Mesendoderm (in vitro differentiated cells): ENCODE measurements at places on chromosomes 13 and 19.
A peak's percentile ranks its signal among the peaks of the same experiment; 100 is the strongest.

- no peak for DNase-seq
Measured at GRCh38 chr13:109910194-109910593, 123.8 kb upstream of the IRS2 start.

DNA sequence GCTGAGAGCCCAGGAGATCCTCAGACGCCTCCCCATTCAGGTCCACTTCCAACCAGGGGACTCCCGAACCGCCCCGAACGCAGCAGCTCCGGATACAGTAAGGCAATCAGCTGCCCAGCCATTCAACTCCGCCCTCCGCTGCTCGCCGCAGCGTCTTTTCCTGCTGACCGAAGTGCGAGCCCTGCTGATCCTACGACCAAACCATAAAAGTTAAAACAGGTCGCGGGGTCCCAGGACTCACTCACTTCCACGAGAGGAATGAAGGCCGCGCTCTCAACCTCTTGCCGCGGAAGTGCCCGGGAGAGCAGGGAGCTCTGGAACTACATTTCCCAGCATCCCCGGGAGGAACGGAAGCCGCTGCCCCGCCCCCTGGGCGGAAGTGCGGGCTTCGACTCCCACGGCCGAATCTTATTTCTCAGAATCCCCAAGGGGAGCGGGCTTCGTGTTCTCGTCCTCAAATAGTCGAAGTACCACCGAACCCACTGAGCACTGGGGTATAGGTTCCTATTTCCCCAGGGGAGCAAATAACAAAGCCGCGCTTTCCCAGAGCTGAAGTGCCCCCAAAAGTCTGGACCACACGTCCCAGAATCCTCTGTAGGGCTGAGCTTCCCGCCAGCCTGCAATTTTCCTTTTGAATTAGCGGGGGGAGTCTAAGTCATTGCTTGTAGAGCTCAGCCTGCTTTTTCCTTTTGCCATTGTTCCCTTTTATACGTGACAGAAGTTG is at the start of gene ZNF45:
TSS of gene ZNF45 (minus strand) at position 298 of the 724 bp plus-strand sequence. CDS start 13,097 bp downstream, outside the sequence.
- DNase-seq: peak; percentile 95

DNA sequence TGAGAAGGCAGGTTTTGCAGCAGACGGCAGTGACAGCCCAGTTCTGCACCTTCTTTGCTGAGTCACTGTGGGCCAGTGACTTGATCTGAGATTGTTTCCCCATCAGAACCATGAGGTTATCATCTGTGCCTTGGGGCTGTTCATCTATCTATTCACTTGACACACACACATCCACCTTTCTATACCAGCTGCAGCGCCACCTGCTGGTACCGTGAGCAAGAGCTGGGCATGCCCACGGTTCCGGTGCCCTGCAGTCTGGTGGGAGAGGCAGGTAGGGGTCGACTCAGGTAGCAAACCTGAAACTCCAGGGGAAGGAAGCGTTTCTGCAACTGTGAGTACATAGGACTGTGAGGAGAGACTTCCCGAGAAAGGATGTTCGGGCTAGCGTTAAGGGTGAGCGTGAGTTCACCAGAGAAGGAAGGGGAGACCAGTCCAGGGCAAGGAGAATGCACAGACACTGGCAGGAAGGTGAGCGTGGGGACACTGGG is 7.5 kb upstream of the LIN7B start:
- DNase-seq: peak; percentile 71

- DNase-seq: peak; percentile 73
Measured at GRCh38 chr13:97911311-97912138, 42.0 kb upstream of the IPO5 start.

- peak; percentile 65 for DNase-seq
Measured at GRCh38 chr19:56538761-56539263, at the start of gene ZFP28. Gene ZFP28, plus strand, starts transcription at chr19:56538948. Its CDS starts 71 bp downstream, at chr19:56539019.

- peak; percentile 82 for DNase-seq
Measured at GRCh38 chr13:101785858-101786257, 333.4 kb downstream of the ITGBL1 start.

GRCh38 chr13:84662491-84662890 is 780.2 kb upstream of the SLITRK1 start:
- no peak for DNase-seq

- peak; percentile 56 for DNase-seq
Measured at GRCh38 chr13:28805193-28805819, 14.8 kb upstream of the MTUS2 start.

GRCh38 chr13:29583073-29583785 is 12.3 kb downstream of the SLC7A1 start:
- DNase-seq: peak; percentile 57

- no peak for DNase-seq
Measured at GRCh38 chr19:46367426-46367825, 20.5 kb downstream of the PPP5C start.

GRCh38 chr13:29140277-29140676 is 320.1 kb downstream of the MTUS2 start:
- peak; percentile 60 for DNase-seq

GRCh38 chr13:102729560-102730270 is 34.9 kb upstream of the METTL21C start:
- no peak for DNase-seq

GRCh38 chr13:19567820-19568534 is 6.6 kb upstream of the TPTE2 start:
- no peak for DNase-seq

GRCh38 chr19:50535672-50536187 is 22.0 kb upstream of the ASPDH start:
- DNase-seq: no peak

- DNase-seq: peak; percentile 72
Measured at GRCh38 chr13:28058866-28059613, 41.3 kb downstream of the FLT3 start.

DNA sequence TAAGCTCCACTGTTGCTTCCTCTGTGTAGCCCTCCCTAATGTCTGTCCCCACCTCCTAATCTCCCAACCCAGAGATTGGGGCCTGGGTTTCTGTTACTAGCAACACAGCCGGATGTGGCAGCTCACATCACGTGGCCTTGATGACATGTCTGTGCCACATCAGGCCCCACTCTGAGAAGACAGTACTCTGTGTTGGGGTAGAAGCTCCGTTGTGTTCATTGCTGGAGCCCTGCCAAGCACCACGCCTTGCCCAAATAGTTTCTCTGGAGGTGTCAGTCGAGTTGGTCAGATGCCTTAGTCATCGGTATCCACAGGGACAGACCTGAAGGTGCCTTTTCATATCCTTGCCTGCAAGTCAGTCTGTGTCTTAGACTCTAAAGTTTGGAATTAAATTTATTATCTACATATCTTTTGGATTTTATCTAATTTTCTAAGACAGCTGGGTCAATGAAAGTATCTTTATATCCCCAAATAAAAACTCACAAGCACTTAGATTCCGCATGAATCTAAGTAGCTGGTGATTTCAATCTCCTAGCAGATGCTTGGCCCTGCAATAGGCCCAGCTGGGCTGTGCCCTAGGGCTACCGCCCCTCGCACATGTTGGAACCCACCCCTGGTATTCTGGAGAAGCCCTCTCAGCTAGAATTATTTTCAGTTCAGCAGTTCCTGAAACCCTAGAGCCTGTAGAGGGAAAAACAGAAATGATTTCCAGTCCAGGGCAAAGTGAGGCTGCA is 204.0 kb upstream of the TSHZ3 start:
- DNase-seq: no peak

DNA sequence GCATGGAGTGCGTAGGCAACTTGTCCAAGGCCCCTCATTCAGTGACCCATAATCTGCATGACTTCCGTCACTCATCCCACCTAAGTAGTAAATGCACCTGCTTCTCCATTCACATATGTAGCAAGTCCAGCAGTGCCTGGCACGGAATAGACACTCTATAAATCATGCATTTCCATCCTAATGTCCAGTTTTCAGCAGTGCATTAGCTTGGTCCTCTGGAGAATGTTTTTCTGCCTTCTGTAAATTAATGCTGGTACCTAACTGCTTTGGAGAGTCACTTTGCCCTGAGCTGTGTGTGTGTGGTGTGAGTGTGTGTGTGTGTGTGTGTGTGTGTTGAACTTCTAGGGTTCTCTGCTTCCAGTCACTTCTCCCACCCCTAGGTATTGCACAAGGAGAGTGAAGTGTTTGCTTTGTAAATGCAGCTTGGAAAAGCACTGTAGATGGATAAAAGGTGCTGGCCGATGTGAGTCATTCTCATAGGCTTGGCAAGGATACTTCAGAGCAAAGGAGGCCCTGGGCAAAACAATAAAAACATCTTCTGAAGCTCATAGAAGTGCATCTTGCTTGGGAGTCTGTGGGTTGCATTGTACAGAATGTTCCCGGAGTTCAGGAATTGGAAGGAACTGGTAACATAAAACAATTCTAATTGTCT is 181.8 kb downstream of the KATNAL1 start:
- DNase-seq: no peak

DNA sequence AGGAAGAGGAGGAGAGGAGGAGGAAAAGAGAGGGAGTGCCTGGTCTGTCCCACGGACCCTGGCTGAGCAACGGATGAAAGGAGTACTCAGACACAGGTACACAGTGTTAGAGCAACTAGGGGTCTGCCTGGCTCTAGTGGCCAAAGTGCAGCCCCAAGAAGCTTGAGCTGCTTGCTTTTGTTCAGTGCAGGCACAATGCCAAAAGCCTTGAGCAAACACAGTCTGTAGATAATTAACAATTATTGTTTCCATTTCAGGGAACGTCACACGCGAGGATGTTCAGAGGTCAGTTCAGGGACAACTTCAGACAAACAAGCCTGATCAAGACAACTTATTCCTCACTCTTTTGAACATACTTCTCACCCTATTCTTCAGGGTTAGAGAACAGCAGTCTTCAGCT is 32.2 kb upstream of the ZNF726 start:
- DNase-seq: no peak

- no peak for DNase-seq
Measured at GRCh38 chr13:63737418-63737817, 2321.8 kb upstream of the PCDH20 start.

- DNase-seq: no peak
Measured at GRCh38 chr19:29527500-29528328, 1.9 kb downstream of the VSTM2B start.

DNA sequence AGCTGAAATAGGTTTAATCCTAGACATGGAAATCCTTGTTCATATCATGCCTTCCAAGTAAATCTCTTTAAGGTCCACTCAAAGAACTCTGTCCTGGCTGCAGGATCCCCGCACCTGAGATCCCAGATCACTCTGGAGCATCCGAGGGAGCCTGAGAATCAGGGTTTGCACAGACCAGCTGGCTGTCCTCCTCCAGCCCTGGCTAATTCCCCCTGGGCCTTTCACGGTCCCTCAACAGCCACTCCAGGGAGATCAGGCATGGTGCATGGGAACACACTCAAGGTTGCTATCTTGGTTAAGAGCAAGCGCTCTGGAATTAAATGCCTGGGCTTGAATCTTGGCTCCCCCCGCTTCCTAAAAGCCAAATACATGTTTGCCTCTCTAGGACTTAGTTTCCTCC is 130.8 kb downstream of the IRS2 start:
- no peak for DNase-seq

- DNase-seq: no peak
Measured at GRCh38 chr13:113369881-113370280, 6.0 kb upstream of the GRTP1 start.

GRCh38 chr19:4581666-4582553 is 22.4 kb upstream of the SEMA6B start:
- no peak for DNase-seq

- no peak for DNase-seq
Measured at GRCh38 chr13:21058361-21058760, 3.0 kb downstream of the LATS2 start.

- DNase-seq: peak; percentile 66
Measured at GRCh38 chr13:71830736-71831135, 36.3 kb downstream of the DACH1 start.

- DNase-seq: no peak
Measured at GRCh38 chr13:77860507-77860981, 58.1 kb downstream of the EDNRB start.

DNA sequence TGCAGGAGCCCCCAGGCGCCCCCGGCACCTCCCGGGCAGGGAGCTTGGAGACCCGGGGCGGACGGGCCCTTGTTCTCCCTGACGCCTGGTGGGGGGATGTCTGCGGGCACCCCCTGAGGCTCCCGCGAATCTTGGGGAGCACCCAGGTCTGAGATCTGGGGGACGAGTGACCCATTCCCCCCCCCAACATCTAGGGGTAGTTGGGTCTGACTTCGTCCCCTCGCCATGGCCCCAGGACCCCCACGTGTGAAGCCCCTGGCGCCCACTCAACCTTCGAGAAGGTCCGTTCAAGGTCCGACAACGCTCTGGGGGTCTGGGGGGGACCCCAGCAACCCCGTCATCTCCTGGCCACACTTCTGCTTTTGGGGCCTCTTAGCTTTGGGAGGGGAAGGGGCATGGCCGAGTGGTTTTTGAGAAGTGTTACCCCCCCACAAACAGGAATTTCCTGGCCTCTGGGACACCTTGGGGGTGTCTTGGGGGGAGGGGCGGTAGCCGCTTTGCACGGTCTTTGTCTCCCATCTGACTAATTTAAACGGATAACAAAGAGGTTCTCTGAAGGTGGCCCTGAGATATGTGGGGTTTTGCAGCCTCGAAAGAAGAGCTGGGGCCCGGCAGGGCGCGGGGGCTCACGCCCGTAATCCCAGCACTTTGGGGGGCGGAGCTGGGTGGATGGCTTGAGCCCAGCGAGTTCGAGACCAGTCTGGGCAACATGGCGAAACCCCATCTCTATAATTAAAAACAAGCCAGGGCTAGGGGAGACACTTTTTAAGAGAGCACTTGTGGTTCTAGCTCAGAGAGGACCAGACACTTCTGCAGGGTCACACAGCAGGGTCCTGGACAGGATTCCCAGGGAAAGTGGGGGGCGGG is 608 bp downstream of the CNN2 start:
- no peak for DNase-seq

- DNase-seq: peak; percentile 84
Measured at GRCh38 chr19:43784981-43785808, 4.4 kb upstream of the KCNN4 start.

DNA sequence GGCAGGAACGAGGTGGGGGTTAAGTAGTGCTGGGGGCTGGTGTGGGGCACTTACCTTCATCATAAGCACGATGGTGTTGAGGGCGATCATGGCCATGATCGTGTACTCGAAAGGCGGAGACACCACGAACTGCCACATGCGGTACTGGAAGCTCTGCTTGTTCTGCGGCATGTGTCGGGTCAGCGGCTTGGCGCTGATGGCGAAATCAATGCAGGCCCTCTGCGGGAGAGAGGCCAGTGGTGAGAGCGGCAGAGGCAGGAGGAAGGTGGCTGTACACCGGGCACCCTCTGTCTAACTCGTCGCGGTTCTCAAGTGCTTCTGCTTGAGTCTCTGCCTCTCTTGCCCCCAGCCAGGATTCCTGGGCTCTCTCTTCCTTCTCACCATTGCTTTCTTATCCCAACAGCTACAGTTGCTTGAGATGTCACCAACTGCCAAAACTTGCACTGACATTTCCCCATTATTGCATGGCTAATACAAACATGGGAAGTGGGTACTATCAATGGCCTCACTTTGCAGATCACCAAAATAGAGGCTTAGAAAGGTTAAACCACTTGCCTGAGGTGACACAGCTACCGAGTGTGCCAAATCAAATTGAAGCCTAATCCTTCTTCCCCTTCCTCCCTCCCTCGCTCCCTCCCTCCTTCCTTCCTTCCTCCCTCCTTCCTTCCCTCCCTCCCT is 105.0 kb downstream of the IER2 start:
- no peak for DNase-seq

- DNase-seq: no peak
Measured at GRCh38 chr19:19157808-19158207, 12.3 kb downstream of the MEF2B start.
